OCI-LY7 (cell line): ENCODE measurements at places on chromosomes 13 and 19.

DNA sequence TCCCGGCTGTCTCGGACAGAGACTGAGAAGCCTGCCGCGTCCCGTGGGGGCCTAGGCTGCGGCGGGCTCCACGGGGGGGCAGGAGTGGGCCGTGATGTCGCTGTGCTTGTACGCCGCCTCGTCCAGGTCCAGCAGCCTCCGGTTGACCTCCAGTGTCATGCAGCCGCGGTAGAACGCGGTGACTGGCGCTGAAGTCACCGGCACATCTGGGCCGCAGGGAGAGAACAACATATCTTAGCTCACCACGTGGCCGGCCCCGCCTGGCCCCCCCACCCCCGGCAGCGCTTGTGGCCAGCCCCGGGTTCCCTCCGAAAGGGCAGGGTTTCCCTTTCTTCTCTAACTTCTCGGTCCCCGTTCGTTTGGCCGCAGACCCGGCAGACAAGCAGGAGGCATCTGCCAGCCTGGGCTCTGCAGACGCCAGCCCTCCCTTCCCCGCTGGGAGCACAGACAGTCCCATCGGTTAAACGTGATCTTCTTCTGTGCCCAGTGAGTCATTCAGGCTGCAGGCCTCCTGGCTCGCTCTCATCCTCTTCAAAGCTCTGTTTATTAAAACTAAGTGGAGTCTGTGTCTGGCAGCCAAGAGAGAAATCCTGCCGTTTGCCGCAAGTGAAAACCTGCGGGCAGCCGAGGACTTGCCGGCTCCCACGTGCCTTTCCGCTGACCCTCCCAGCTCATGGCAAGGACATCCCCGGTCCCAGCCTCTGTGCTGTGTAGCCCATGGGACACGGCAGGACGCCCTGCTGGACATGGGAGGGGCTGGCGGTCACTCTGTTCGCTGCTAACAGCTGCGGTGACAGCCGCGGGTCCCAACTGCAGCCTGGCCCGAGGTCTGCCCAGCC, 42.8 kb downstream of the GAS6 start:
- no peak for DNase-seq

DNA sequence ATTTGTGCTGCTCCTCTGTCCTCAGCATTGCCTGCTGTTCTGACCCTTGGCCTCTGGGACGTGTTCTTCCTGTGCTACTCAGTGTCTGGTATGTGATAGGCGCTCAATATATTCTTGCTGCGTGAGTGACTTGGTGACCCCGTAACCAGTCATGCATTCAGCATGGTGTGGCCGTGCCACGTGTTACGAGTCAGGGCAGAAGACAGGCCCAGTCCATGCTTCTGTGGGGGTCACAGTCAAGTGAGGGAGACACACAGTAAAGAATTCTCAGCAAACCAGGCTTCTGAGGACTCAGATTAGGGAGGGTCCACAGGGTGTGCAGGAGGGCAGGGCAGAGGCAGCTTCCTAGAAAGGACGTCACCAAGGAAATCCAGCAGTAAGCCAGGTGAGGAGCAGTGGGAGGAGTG, 7.9 kb downstream of the PPP1R37 start:
- DNase-seq = no peak

DNA sequence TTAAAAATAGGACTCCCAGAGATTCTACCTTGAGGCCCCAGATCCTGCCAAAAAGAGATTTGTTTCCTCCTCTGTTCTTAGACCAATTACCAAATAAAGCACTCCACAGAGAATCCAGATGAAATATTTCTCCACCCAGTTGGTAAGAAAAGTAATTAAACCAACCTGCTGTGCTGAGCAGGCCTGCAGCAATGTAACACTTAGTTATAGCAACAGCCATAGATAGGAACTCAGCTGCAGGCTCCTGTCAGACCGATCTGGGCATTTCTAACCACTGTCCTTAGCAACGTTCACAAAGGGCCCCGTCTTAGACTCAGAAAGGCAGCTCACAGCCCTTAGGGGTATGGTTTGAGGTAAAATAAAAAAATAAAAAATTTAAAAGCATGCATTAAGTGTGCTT, 271.1 kb downstream of the KCNRG start:
- no peak for DNase-seq

- peak; percentile 44 for DNase-seq
Observed at GRCh38 chr13:99282264-99283231, 24.4 kb upstream of the GPR18 start.

- DNase-seq = no peak
Observed at GRCh38 chr13:62625214-62625881, 1209.7 kb upstream of the PCDH20 start.

DNA sequence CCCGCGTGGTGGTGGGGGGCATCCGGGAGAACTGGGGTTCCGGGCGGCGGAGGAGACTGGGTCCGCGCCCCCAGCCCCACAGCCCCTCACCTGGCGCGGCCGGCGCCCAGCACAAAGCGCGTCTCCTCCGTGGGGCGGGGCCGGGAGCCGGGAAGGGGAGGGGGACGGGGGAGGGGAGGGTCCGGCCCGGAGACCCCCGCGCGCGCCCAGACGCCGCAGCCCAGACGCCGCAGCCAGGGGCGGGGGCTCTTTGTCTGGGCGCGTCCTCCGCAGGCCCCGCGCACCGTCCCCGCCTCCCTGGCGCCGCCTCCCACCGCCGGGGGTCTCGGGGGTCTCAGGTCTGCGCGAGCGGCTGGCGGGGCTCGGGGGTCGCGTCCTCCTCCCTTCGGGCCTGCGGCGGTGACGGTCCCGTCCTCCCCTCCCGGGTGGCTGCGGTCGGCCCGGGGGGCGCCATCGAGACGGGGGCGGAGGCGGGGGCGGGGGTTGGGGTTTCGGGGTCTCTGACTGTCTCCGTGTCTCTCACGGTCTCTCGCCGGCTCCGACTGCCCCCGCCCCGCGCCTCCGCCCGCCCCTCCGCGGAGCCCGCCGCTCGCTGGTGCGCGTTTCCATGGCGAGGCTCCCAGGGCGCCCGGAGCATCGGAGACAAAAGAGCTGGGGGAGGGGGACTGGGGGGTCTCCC, at the start of gene PLPPR3:
PLPPR3 (minus strand) TSS at position 131 of the 679 bp plus-strand sequence. CDS start 396 bp downstream, outside the sequence.
- no peak for DNase-seq

GRCh38 chr19:18562086-18562485, 4.4 kb downstream of the KXD1 start:
- no peak for DNase-seq

- DNase-seq = no peak
Observed at GRCh38 chr13:58207501-58207900, 576.0 kb downstream of the PCDH17 start.

- peak; percentile 82 for DNase-seq
Observed at GRCh38 chr19:54390942-54391577, 24.2 kb upstream of the TTYH1 start.

- no peak for DNase-seq
Observed at GRCh38 chr19:776549-776948, 20.7 kb upstream of the PTBP1 start.

GRCh38 chr19:7680606-7681339, at the start of gene TRAPPC5:
TSS of gene TRAPPC5 (plus strand) at chr19:7680833. CDS start at chr19:7682254, 1,421 bp downstream.
- DNase-seq = peak; percentile 93

DNA sequence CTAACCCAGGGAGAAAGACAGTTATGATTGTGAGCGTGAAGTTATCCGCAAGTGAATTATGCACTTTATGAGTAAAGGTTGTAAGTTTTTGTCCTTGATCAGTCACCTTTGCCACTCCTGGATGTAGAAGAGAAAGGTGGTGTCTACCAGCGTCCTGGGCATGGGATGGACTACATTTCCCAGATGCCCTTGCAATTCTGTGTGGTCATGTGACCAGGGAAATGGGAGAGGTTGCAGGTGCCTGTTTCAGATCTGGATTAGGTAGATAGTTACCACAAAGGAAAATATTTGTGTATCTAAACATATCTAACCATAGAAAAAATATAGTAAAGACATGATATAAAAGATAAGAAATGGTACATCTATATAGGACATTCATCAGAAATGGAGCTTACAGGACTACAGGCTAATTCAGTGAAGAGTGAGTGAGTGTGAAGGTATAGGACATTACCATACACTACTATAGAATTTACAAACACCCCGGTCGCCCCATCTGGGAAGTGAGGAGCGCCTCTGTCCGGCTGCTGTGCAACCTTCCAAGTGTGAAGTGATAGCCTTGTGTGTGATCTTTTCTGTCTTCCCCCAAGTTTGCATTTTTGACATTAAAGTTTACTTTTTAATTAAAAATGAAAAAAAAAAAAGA, 51.6 kb upstream of the CACNA1A start:
- DNase-seq = peak; percentile 39

GRCh38 chr13:104895521-104895920, 1639.9 kb downstream of the EFNB2 start:
- DNase-seq = no peak

- DNase-seq = no peak
Observed at GRCh38 chr13:75881109-75881775, 245.1 kb downstream of the LMO7 start.

GRCh38 chr13:80389073-80390038, 48.4 kb upstream of the SPRY2 start:
- no peak for DNase-seq

- no peak for DNase-seq
Observed at GRCh38 chr13:80029170-80029569, 311.8 kb downstream of the SPRY2 start.

- peak; percentile 87 for DNase-seq
Observed at GRCh38 chr19:41570639-41571112, 5.3 kb upstream of the CEACAM21 start.

GRCh38 chr13:110307767-110308655, 927 bp downstream of the COL4A2 start:
- DNase-seq = no peak

DNA sequence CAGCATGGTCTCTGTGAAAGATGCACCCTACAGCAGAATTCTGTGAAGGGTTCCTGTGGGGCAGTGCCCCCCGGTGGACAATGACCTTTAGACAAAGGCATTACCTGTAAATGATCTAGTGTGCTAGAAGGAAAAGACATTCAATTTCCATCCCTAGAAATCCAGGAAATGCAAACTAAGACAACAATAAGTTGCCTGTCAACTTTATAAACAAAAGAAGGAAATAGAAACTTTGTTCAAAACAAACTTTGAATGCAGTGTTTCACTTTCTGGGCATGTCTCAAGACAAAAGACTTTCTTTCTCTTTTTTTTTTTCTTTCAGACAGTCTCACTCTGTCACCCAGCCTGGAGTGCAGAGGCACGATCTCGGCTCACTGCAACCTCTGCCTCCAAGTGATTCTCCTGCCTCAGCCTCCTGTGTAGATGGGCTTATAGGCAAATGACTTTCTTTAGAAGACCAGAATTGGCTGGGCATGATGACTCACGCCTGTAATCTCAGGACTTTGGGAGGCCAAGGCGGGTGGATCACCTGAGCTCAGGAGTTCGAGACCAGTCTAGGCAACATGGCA, 15.5 kb downstream of the TEX101 start:
- DNase-seq = no peak

GRCh38 chr19:40976134-40976533, 14.9 kb upstream of the CYP2B6 start:
- DNase-seq = no peak
